SJSA1 (cell line): ENCODE measurements at places on chromosomes 4 and X. TPM values are rescaled to one million over a fixed set of nuclear protein-coding genes. Genes with fewer than 3 reads are reported as not detected.

NIPAL1 gene
- 0.91 and 2.4 TPM in 2 replicates for total RNA-seq

- DNase-seq, result no peak
Measured at GRCh38 chrX:110168585-110168984, 149.3 kb downstream of the AMMECR1 start.

DNA sequence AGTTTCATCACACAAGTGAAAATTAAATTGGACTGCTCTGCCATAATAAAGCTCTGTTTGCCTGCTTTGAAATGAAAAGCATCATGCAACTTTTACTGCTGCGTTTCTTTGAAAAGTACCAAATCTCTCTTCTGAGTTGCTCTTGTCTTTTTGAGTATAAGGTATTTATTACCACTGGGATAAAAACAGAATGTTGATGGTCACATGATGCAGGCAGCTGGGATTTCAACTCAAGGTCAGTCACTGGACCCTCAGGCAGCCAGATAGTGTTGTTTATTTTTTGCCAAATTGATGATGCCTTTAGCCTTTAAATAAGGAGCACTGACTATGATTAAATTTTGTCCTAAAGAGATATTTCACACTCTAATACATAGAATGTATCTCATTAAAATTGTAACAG lies 32.7 kb downstream of the DMD start:
- DNase-seq, result no peak

GIMD1 gene
- not detected in 2 replicates for total RNA-seq

- DNase-seq, result no peak
Measured at GRCh38 chrX:3143043-3143799, 102.0 kb downstream of the ARSF start.

SH2D1A gene
- total RNA-seq, result not detected in 2 replicates

PRR32 gene
- not detected in 2 replicates for total RNA-seq

DNA sequence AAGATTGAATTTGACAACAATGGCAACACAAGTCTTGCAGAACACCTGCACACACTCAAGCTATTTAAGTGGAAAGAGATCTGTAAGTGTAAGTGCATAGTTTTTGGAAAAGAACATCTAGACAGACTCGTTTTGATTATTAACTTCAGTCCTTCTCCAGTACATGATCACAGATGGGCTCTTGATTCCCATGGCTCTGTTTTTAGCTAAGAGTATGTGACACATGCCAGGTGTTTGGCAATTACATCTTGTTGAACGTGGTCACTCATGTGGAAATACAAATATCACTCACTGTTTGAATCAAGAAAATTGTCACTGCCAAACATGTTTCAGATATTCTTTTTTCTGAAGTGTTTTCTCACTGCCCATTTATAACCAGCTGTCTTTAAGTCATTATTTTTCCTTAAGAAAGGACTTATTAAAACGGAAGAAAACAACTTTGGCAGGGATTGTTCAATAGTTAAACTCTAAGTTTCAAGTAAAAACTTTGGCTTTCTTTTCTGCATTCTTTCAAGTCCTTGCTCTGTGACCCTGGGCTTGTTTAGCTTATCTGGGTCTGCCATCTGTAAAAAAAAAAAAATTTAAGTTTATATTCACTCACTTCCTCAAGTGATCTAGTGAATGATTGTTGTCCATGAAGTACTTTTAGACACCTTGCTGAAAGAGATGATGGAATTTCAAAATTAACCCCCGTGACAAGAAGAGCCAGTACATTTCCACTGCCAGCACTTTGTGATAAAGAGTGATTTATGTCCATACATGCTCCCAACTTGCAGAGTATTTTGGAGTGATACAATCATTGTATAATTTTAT lies 125.4 kb downstream of the ATXN3L start:
- no peak for DNase-seq
